KG1 (cell line): ENCODE measurements at places on chromosomes 7 and 10.

DNA sequence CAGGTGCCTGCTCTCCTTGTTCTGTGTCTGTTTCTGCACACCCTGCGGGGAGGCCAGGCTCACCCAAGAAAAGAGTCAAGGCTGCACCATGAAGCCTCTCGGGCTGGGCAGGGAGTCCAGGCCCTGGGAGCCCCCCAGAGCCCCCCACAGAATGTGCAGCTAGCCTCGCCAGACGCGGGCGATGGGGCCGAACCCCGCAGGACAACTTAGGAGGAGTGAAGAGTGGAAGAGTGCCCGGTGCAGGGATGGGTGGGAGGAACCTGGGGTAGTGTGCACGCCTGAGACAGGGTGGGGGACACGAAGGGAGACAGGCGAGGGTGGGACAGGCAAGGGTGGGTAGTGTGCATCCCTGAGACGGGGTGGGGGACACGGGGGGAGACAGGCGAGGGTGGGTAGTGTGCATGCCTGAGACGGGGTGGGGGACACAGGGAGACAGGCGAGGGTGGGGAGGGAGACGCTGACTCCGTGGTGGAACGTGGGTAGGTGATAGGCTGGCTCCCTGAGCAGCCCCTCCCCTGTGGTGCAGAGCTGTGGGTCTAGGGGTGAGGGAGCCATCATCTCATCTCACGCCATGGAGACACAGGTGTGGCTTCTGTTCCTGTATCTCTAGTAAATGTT is 615.4 kb downstream of the DNAJB6 start:
- DNase-seq: no peak

DNA sequence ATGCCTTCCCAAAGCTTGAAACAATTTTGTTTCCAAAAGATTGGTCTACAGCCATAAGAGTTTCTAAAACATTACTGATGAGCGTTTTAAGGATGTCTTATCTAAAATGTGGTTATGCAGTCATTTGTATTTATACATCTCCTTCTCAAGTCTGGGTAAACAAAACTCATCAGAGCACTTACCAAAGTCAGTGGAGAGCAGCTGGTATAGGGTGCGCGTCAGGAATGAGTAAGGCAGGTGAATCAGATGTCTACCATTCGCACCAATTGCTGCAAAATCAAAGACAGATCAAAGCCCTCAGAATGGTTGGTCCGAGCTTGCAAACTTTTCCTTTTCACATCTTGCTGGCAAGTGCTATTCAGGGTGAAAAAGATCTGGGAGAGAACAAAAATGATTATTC is 65.6 kb upstream of the FAM171A1 start:
- no peak for DNase-seq

GRCh38 chr7:44398953-44399574 is 73.7 kb upstream of the CAMK2B start:
- DNase-seq: no peak

DNA sequence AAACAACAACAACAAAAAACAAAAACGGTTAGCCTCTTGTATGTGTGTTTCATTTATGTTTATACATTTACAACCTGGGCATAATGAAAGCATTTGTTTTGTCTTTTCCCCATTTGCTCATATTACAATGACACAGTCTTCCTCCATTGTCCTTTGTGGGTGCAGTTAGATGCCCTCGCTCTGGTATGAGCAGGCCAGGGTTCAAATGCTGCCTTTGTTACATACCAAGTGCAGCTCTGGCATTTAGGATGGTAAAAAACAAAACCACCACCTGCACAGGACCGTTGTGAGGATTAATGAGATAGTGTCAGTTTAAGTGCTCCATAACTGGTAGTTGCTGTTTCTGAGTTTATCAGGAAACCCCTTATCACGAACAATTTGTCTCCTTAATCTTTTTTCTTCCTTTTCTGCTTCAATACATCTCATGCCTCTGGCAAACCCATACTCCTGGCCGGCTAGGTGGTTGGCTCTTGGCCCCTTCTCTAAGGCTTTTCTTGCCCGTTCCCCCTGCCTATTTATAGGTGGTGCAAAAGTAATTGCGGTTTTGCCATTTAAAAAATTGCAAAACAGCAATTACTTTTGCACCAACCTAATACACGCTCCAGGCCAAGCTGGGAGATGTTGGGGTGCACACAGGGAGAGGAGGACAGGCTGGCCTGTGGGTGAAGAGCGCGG is 18.6 kb upstream of the TMEM225B start:
- DNase-seq: no peak

- DNase-seq: no peak
Measured at GRCh38 chr7:152344253-152344652, 91.5 kb downstream of the KMT2C start.

GRCh38 chr7:29341156-29341555 is 146.6 kb downstream of the CHN2 start:
- no peak for DNase-seq

DNA sequence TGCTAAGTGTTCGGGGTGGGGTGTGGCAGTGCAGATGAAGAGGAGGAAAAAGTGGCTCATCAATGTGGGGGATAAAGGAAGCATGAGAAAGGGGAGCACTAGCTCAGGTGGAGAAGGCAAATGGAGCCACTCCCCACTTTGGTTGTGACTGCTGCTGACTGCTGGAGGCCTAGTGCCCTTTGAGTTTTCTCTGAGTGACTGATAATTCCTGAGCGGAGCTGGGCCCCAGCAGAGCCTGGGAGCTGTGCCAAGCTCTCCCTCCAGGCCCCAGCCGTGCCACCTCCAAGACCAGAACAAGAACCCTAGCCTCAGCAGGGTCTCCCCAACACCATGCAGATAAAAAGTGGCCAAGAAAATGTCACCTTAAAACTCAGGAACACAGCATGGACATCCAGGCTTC is 9.7 kb upstream of the RASSF4 start:
- no peak for DNase-seq

- no peak for DNase-seq
Measured at GRCh38 chr10:116461680-116462079, 34.0 kb downstream of the PNLIPRP3 start.

DNA sequence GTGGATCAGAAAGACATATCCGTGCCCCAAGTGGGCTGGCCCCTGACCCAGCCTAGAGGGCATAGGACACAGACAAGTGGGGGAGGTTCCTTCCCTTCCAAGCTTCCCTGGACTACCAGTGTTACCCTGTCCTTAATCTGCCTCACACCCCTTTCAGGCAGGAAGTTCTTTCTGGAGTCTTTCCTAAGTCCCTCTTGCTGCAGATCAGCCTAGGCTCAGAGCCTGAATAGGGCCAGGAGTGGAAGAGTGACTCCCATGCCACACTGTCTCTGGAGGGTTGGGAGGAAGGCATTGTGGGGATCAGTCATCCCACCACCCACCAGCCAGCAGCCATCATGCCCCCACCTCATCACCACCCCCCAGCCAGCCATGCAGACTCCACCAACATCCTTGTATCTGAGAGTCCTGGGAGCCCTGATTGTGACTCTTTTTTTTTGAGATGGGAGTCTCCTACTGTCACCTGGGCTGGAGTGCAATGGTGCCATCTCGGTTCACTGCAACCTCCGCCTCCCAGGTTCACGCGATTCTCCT is 22.6 kb downstream of the POLL start:
- DNase-seq: no peak

DNA sequence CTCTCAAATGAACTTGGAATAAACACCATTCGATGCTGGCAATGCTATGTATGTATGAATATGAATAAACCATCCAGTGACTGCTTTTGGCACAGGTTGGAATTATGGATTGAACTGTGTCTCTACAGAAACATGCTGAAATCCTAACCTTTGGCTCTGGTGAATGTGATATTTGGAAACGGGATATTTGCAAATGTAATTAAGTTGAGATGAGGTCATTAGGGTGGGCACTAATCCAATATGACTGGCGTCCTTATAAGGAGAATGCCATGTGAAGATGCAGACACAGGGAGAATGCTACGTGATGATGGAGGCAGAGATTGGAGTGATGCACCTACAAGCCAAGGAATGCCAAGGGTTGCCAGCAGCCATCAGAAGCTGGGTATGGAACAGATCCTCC is 3.4 kb upstream of the ACTR3B start:
- DNase-seq: no peak

DNA sequence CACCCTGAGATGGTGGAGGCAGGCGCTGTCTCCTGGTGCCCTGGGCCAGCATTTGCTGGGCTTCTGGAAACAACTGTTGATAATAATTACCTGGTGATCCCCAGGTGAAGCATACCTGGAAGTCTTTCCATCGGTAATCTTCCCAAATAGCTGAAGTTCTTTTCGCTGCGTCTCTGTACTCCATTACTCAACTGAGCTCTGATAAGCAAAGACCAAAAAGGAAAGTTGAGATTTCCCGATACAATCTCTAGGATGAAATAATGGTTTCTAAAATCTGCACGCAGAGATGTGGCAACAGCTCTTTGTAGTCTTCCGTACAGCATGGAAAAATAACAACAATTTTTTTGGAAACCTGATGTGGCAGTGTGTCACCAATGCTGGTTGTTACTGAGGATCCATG is 226.5 kb downstream of the GATA3 start:
- DNase-seq: no peak

GRCh38 chr10:133454204-133454893 is 604 bp downstream of the SCART1 start:
- DNase-seq: no peak

GRCh38 chr10:129027906-129028305 is 439.1 kb upstream of the MGMT start:
- no peak for DNase-seq

GRCh38 chr7:110600956-110601355 is 490.0 kb upstream of the LRRN3 start:
- DNase-seq: no peak

DNA sequence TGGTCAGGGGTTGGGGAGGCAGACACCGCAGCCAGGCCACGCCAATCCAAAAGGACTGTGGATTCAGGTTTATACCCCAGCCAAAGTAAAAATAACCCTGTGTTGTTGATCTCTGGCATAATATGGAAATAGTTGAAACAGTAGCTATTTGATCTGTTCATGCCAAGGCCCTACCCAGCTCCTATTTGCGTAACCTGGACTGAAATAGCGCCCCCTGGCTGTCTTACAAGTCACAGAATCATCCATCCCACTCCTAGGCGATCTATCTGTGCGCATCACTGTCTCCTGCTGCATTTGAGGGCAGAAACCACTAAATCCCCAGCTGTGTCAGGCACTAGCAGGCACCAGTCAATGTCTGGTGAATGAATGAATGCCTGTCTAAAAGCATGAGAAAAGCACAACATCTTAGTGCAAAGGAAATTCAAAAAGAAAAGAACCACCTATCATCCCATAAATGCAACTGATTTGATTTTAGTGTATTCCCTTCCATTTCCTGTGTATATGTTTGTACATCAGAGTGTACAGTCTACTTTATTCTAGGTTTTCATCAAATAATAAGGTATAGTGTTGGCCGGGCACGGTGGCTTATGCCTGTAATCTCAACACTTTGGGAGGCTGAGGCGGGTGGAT is 160.0 kb downstream of the SLIT1 start:
- peak; percentile 13 for DNase-seq

- DNase-seq: no peak
Measured at GRCh38 chr10:27470885-27471284, 33.2 kb upstream of the RAB18 start.

DNA sequence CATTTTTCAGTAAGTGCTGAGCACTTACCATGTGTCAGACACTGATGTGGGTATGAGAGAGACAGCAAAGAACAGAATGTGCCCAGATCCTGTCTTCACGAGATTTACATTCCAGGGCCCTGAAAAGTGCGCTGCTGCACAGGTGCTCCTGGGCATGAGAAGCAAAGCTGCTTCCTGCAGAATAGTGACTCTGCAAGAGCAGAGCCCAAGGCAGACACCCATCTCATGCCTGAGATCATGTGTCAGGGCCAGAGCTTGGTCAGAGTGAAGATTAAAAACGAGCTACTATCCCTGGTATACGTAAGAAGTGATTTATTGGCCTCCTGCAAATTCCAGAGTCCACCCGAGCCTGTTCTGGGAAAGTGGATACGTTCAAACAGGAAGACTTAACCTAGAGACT is 824.4 kb downstream of the GRID1 start:
- no peak for DNase-seq

DNA sequence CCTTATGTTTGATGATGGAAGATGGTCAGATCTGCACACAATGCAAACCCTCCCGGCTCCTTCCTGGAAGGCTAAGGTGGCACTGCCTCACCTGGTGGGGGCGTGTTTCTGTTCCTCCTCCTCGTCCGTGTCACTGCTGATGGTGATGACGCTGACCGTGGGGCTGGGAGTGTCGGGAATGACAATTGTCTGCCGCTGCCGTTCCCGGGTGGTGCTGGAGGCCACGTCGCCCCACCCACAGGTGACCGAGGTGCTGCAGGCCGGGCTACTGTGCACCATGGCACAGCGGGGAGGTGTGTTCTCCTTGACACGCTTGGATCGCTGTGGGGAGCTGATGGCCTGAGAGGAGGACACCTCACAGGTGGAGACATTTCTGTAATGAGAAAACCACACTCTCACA is 73.1 kb downstream of the CLEC2L start:
- DNase-seq: no peak

- DNase-seq: no peak
Measured at GRCh38 chr10:69549959-69550358, 23.3 kb downstream of the NEUROG3 start.

DNA sequence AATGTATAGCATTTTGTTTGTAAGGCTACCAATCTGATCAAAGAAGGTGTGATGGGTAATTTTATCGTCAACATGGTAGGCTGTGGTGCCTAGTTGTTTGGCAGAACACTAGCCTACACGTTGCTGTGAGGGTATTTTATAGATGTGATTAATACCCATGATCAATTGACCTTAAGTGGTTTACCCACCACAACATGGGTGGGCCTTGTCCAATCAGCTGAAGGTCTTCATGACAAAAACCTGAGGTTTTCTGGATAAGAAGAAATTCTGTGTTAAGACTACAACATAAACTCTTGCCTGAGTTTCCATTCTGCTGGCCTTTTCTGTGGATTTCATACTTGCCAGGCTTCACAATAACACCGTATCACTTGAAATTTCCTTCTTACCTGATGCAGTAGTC is 131.8 kb upstream of the PPP1R3A start:
- DNase-seq: no peak

DNA sequence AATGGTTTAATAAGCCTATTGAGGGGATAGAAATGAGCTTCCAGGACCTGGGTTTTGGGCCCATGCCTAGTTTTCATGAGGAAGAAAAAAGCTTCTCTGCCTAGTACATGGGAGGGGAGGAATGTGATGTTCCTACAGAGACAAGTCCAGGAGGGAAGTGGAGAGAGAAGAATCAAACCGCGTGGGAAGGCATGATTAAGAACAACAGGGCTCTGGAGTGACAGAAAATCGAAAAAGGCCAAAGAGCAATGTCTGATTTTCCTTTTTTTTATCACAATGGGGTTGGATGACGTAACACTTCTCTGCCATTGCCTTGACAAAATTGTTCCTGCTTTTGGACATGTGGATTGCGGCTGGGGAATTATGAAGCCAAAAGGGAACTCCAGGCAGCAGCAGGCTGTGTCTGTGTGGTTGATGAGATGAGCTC is 258.6 kb downstream of the CXCL12 start:
- DNase-seq: no peak

GRCh38 chr10:5944389-5945189 is 32.8 kb downstream of the IL15RA start:
- no peak for DNase-seq

GRCh38 chr7:125670926-125671572 is 741.4 kb upstream of the POT1 start:
- DNase-seq: no peak
